Activated CD4-positive, alpha-beta T cell treated with anti-CD3 and anti-CD28 coated beads, Interleukin-2, amount 50 U/mL, for 1 hour (primary cell): ENCODE measurements at places on chromosomes 3 and 15.

DNA sequence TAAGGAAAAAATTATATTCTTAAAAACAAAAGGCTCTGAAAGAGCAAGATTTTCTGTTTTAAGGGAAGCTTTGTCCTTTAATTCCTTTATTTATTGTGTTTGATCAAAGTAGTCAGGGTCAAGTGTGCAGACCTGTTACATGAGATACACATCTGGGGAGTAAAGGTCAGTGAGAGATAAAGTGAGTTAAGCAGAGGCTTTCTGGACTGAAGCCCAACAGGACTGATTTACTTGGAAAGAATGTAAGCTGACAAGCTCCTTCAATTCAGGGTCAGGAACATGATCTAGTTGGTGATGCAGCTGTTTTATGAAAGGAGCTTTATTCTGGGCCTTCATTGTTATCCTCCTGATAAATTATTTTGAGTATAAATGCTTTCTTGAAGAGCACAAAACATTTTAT lies 20.7 kb upstream of the OTOL1 start:
- DNase-seq: no peak

GRCh38 chr3:71376911-71377310 lies 206.6 kb downstream of the FOXP1 start:
- no peak for DNase-seq

- no peak for DNase-seq
Observed at GRCh38 chr3:167084545-167084944, 295.6 kb downstream of the ZBBX start.

- no peak for DNase-seq
Observed at GRCh38 chr3:122063908-122064307, 8.7 kb downstream of the CD86 start.

- no peak for DNase-seq
Observed at GRCh38 chr3:94612631-94613030, 549.8 kb downstream of the NSUN3 start.

DNA sequence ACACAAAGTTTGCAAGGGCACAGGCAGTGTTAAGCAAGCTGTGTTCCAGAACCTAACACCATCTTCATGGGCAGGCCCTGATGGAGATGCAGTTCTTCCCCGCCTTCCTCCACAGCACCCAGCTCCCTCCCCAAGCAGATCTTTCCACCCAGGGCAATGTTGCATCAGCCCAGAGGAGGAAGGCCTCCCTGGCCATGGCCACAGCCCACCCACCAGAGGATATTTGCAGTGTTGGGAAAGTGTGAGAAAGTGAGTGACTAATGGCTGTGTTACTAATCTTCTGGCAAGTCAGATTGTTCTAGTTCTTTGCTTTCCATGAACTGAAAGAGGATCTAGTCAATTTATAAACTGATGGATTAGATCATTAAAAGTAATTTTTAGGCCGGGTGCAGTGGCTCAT lies 42.0 kb upstream of the ATP10A start:
- no peak for DNase-seq

DNA sequence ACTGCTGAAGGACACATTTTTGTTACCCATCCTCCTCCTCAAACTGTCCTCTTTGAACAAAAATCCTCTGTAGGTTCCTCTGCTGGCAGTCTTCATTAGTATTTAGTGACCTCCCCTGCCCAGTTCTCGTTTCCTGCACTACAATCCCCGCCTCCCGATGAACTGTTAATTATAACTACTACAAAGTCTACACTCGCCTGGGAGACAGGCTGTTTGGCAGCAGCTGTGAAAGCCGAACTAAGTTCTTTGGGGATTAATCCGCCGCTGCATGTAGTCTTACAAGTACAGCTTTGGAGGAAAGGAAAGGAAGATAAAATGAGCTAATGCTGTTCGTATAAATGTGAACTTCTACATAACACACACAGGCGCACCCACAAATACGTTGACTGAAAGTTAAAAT lies 160.0 kb upstream of the WNT5A start:
- DNase-seq: no peak
